Hematopoietic multipotent progenitor cell treated with erythropoietin and hydrocortisone succinate and interleukin-3 and kit ligand, for 17 days (in vitro differentiated cells): ENCODE measurements at places on chromosomes 3 and 15.

GRCh38 chr3:94304954-94305353, 242.1 kb downstream of the NSUN3 start:
- DNase-seq = no peak

GRCh38 chr15:67074886-67075229, 9.5 kb downstream of the SMAD3 start:
- no peak for DNase-seq

DNA sequence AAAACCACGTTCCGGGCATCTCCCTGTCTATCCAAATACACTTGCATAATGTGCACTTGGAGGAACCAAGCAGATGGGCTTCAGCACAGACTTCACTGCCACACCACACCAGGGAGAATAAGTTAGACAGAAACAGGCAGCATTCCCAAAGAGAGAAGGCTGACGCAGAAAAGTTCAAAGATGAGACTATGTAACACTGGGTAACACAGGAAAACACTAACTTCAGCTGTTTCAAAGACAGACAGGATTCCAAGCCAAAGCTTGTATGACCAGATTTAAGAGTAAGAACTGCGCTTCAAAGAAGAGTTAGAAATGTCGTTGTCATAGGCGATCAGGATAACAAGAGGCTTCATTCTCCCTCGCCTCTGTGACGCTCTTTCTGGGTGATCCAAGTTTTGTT, 19.9 kb downstream of the SLC51A start:
- no peak for DNase-seq

DNA sequence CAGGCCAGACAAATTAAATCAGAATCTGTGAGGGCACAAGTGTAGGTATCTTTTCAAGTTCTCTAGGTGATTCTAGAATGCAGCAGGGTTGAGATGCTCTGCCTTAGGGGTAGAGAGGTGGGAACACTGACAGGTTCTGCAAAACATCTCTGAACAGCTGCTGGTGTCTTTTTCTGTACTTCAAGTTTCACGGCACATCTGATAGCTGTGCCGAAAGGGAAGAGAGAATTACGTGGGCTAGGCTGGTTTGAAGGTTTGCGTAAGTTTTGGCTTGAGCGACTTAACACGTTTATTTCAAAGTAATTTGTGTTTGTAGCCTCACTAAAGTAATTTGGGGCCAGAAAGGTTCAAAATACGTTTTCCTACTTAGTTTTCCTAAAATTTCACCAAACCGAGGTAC, 22.5 kb downstream of the PXK start:
- no peak for DNase-seq
